ENCODE measurements at places on chromosomes 12 and 14.

DNA sequence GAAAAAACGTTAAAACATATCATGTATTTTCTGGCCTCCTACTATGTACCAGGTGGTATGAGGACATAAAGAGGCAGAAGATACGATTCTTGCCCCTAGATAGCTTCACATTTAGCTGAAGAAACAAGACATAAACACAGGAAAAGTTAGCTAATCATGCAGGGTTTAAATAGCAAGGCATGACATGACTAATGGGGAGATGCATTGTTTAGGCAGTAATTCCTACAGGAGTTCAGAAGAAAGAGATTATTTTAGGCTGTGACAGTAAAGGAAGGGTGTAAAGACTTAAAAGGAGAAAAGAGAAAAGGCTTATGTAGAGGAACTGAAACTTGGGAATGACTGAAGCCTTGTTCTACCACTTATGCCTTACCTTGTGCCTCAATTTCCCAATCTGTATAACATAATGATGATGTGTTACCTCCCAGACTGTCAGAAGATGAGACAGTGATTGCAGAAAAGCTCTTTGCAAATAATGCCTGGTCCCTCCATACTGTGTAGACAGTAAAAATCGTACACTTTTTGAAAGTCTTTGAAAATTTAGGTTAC lies 44.4 kb downstream of the PRKCH start:
- H3K27ac ChIP-seq, result no peak overlapping the region
- H3K36me3 ChIP-seq, result no peaks in the 10 kb centered on the region
- no peaks in the 10 kb centered on the region for H3K4me1 ChIP-seq

GRCh38 chr12:78191611-78192010 lies 360.9 kb downstream of the NAV3 start:
- H3K36me3 ChIP-seq, result no peaks in the 10 kb centered on the region
- H3K4me3 ChIP-seq, result no peak overlapping the region
- no peaks in the 10 kb centered on the region for H3K4me1 ChIP-seq

- H3K36me3 ChIP-seq, result peaks cover 26% of the 10 kb centered on the region
- H3K27me3 ChIP-seq, result no peaks in the 10 kb centered on the region
- H3K4me1 ChIP-seq, result no peaks in the 10 kb centered on the region
- no peak overlapping the region for H3K4me3 ChIP-seq
- no peak for DNase-seq
Observed at GRCh38 chr12:123741937-123742572, 20.0 kb upstream of the DNAH10 start.

- H3K36me3 ChIP-seq, result no peaks in the 10 kb centered on the region
- no peak for DNase-seq
- H3K4me1 ChIP-seq, result no peaks in the 10 kb centered on the region
- H3K27ac ChIP-seq, result no peak overlapping the region
- no peaks in the 10 kb centered on the region for H3K27me3 ChIP-seq
Observed at GRCh38 chr12:19992311-19992710, 376.0 kb upstream of the PDE3A start.

Measured in H1 (cell line).